ENCODE measurements at places on chromosomes 2 and 18.

DNA sequence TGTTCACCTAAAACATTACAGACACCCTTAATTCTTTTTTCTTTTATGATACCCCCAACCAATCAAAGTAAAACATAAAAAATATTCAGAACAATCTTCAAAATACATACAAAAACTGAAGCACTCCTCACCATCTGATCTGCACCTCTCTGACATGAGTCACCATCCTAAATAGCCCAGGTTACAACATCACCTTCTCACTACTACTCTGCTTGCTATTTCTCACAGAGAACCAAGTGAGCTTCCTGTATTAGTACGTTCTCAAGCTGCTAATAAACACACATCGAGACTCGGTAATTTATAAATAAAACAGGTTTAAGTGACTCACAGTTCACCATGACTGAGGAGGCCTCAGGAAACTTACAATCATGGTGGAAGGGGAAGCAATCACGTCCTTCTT is 183.5 kb downstream of the CBLN2 start:
- DNase-seq = no peak

- no peak for DNase-seq
Observed at GRCh38 chr2:618422-618990, 58.7 kb downstream of the TMEM18 start.

DNA sequence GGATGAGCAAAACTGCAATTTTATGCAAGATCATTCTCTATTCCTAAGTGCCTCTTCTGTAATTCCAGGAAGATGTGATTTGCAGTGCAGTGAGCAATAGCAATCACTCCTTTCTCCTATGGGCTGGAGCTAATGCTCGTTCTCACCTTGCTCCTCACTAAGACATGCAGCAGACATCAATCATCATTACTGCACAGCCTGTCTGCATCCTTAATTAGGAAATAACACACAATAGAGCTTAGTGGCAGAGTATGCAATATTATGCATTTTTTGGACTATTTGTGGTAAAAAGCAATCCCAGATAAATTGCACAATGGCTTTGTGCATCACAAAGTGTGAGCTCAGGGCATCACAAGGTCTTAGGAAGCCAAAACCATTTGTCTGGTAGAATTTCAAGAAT is 32.6 kb upstream of the RAPH1 start:
- DNase-seq = no peak

DNA sequence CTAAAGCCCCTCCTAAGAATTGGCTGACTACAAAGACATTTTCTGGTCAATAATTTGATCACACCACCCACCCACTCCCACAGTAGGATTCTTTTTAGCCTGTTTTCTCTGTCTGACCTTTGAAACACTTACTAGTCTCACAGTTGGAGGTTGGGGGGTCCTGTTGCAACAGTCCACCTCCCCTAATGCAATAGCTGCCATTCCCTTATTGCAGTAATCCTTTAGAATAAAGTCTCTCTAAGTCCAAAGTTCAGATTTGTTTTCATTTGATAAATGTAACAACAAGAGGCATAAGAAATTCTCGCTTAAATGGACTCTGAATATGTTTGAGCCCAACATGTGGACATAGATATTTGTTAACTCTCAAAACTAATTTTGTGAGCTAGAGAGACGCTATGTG is 1326.8 kb upstream of the TMEFF2 start:
- DNase-seq = no peak

DNA sequence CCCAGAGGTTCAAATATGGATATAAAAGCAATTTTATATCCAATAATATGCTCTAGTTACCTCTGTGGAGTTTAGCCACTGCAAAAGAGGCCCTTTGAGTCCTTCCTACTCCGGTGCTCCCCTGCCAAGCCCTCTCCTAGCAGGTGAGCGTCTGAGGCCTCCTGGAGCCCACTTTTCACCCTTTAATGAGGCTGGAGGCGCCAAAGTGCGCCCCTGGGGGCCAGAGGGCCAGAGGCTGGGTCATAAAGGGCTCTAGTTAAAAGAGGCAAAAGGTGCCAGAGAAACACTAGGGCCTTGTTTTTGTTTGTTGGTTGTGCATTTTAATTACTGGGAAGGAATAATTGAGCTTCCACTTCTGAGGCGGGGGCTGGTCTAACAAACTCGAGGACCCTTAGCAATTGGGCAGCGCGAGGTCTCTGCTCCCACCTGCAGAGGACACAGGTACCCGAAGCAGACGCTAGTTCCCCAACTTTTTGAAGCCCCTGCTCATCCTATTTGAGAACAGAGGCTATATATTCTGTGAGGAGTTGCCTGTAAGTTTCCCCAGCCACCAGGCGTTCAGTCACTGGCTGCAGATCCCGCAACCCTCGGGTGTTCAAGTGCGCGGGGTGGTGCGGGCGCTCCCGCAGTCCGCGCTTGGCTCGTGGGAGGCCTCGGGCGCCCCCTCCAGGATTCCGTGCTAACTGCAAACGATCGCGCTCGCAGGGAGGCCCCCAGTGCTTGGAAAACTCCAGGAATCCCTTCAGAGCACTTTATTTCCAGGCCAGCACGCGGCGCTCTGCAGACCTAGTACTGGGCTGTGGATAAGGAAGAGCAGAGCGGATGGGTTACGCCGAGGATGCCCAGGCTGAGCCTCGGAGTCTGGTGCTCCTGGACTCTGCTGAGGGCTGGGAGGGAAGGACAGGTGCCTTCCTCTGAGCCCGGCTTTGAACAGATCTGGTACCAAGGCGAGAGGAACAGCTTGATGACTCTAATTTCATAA is 14.1 kb downstream of the MSGN1 start:
- peak; percentile 15 for DNase-seq

- no peak for DNase-seq
Observed at GRCh38 chr2:65658266-65658665, 225.9 kb upstream of the SPRED2 start.

DNA sequence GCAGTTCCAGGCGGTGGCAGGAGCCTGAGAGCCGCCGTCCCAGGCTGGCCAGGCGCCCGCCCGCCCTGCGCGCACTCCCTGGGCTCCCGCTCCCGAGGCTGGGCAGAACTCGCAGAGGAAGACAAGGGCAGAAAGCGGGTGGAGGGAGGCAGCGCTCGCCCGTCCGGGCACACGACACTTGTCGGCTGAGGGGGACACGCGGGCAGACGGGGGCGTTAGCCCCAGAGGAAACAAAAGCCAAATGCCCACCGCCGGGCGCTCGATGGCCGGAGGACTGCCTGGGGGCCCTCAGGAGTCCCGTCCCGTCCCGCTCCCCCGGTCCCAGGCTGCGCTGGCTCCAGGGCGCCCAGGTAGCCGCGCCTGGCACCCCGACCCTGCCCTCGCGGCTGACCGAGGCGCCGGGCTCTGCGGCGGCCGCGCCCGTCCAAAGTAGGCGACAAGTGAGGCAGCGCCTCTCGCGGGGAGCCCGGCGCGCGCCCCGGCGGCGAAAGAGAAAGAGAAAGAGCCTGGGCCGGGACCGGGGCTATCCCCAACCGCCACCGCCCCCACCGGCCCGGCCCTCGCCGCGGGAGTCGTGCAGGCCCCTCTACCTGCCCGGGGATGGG is 491 bp downstream of the L3MBTL4 start:
- DNase-seq = peak; percentile 31

DNA sequence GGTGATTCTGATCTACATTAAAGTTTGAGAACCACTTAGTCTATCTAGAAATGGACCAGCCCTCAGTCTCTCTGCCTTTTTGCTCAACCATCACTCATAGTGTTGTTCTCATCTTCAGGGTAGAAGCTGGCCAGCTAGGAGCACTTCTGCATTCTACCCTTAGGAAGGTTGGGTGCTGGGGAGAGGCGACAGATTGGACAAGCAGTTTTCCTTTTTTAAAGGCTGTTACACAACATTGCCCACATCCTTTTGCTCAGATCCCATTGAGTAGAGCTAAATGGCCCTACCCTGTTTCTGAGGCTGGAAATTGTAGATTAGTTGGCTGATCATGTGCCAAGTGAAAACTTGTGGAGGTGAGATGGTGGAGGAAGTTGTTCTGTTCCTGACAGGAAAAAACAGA is 35.6 kb downstream of the OSBPL6 start:
- no peak for DNase-seq

DNA sequence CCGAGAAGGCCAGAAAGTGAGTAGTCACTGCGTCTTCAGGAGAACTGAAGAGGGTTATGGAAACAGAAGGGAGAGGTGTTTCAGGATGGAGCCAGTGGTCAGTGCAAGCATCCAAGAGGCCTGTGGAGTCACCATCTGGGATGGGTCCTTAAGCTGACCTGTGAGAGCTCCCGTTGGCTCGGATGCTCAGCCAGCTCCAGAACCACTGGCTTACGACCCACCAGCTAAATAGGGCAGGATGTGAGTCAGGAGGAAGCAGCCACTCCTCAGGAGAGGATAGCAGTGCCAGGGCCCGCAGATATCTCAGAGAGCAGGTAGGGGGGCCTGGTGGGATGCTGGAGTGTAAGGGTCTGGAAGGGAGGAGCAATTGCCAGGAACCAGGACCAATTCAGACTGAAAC is 63.1 kb upstream of the B3GNT7 start:
- DNase-seq = no peak

- no peak for DNase-seq
Observed at GRCh38 chr2:201890453-201890852, 84.1 kb downstream of the CDK15 start.

DNA sequence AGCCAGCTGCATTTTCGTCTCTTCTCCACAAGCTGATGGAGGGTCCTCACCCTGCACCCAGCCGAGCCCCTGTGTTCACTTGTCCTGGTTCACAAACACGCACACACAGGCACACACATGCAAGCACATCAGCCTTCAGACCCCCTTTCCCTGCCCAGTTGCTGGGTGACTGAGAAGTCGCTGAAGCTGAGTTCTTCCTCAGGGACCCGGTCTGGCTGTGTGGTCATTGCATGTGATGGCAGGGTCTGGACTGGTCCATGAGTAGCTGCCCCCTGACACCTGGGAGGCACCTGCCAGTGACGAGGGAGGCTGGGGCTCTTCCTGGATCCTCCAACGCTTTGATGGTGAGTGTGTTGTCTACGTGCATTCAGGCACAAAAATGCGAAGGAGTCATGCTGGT is 546.1 kb upstream of the SALL3 start:
- no peak for DNase-seq

DNA sequence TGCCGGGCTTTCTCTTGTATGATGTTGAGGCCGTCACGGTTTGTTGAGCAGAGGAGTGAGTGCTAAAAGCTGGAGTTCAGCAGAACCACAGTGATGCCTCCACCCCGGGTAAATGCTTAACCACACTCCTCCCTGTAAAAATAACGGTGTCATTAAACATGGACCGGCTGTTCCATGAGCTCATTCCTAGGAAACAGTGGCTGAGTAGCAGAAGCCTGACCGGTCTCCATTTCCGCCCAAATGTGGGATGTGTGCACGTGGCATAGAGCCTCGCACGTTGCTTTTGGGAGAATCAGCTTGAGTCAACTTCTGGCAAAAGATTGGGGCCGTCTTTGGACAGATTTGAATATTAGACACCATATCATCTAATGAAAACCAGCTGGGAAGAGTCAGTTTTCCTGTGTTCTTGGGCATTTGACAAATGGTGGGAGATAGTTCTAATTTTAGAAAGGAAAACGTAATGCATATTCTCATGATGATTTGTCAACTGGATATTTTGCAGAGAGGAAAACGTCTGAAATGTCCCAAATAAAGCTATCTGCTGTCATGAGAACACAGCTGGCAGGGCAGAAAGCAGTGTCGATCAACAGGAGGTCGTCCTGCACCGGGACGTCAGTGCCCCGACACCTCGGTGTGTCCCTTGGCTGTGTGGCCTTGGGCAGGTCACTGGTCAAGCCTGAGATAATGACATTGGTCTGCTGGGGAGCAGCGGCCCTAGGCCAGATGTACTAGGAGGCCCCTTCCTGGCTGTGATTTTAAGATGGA is 42.4 kb downstream of the LRRFIP1 start:
- DNase-seq = no peak

DNA sequence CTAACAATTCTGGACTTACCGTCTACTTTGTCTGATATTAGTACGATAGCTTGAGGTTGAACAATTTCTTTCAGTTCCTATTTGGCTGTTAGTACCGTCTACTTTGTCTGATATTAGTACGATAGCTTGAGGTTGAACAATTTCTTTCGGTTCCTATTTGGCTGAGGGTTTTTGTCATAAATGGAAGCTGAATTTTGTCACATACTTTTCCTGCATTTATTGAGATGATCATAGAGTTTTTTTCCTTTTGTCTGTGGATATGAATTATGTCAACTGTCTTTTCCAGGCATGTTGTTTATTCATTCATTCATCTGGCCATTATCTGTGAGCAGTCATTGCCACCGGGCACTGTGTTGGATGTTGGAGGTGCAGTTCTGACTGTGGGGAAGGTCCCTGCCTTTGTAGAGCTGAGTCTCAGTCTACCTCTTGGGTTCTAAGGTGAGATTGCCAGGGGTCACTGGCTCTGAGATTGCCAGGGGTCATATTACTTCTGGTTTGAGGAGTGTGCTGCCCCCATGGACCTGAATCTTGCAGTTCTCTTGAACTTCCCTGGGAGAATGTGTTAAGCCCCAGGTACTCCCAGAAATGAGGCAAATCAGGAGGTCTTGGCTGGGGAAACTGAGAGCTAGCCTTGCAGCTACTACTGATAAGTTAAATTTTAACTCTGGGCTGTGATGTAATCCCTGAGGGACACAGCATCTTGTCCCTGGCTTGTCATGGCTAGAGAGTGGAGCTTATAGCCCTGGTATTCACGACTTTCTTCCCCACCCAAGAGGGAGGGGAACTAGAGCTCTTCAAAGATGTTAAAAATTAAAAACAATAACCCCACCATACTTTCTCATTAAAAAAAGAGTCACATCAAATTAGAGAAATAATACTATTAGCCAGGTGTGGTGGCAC is 89.1 kb upstream of the MBOAT2 start:
- no peak for DNase-seq

- no peak for DNase-seq
Observed at GRCh38 chr18:56066524-56067213, 478.7 kb upstream of the TCF4 start.

GRCh38 chr2:164764474-164764873 is 77.1 kb downstream of the COBLL1 start:
- no peak for DNase-seq

GRCh38 chr2:158114516-158114915 is 12.8 kb downstream of the UPP2 start:
- DNase-seq = no peak

- no peak for DNase-seq
Observed at GRCh38 chr2:8994386-8994785, 9.1 kb downstream of the MBOAT2 start.

DNA sequence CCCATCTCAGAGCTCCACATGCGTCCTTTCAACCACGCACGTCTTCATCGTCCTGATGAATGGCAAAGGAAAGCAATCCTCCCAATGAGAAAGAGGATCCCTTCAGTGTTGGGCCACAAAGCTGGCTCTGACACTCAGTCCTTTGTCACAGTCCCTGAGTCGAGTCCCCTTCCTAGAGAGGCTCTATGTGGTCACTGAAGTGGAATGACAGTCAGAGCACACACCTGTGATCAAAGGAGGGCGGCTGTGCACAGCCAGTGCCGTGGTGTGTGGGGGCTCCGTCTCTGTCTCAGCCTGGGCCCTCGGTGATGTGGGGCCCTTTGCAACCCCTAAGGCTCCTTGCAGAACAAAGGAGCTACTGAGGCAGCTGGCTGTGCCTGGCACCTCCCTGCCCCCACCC is 157.3 kb upstream of the APCDD1 start:
- no peak for DNase-seq

- DNase-seq = no peak
Observed at GRCh38 chr2:7165736-7166135, 248.5 kb downstream of the RNF144A start.

- DNase-seq = no peak
Observed at GRCh38 chr2:60447943-60448342, 105.5 kb downstream of the BCL11A start.

Data from stimulated activated CD8-positive, alpha-beta memory T cell treated with anti-CD3 and anti-CD28 coated beads, Interleukin-4, amount 100 ng/mL, for 24 hours (primary cell).